Fibroblast of skin of abdomen (primary cell): ENCODE measurements at places on chromosomes 16 and 17.

- peak; percentile 73 for DNase-seq
These were observed 2.1 kb downstream of the FAM20A start for GRCh38 chr17:68599091-68599490.

- DNase-seq = no peak
These were observed 3.5 kb upstream of the CAMKK1 start for GRCh38 chr17:3896108-3896967.

DNA sequence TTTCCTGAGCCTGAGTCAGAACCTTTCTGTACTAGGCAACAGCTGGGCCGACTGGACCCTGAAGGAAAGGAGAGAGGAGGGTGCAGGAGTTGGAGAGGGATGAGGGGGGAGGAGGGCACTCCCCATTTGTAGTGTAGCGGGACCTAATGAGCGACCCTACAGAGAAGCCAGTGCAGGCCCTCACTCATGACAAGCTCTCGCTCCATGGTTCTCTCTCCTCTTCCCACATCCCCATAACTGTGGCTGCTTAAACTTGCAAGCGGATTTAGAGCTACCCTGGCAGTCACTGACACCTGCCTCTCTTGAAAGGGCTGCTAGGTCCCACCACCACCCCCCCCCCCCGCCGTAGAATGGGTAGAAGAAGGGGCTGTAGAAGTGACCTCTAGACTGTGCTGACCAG lies 14.5 kb downstream of the NKD1 start:
- DNase-seq = no peak

GRCh38 chr16:80594756-80595155 lies 54.0 kb downstream of the DYNLRB2 start:
- no peak for DNase-seq

DNA sequence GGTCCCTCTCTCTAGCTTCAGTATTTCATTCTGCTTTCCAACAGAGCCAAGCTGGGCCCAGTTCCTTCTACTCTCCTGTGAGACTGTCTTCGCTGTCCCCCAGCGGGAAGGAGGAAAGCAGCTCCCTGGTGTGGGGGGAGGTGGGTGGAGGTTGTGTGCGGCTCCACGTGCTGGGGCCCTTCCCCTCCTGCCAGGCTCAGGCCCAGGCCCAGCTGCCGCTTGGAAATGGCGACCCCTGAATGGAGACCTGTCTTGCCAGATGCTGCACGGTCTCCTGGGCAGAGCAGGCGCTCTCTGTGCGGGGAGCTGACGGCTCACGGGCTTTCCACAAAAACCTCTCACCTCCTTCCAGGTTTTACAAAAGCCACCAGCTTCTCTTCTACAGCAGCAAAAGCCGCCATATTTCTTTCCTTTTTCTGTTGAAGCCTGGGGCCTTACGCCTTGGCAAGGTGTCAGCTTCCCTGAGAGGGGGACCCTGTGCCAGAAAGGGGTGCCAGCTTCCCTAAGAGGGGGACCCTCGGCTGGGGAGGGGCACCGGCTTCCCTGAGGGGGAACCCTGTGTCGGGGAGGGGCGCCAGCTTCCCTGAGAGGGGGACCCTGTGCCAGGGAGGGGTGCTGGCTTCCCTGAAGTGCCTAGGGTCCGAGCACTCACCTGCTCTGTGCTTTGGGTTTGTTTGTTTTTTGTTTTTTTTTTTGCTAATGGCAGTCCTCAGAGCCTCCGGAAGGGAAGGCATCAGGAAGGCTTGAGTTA lies 47.5 kb downstream of the ZNF778 start:
- DNase-seq = no peak

DNA sequence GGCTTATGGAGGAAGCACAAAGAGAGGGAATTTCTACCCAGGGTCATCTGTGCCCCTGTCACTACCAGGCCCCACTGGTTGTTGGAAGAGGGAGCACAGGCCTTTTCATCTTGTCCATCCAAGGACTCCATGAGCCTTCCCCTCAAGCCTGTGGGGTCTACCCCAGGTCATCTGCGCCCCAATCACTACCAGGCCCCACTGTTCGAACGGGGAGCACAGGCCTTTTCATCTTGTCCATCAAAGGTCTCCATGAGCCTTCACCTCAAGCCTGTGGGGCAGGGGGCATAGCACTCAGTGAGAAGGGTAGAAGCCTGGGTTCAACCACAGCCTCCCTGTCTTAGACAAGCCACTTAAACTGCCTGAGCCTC lies 101.5 kb upstream of the CDH5 start:
- no peak for DNase-seq
